ENCODE measurements at places on chromosomes 7 and 10.

GRCh38 chr7:102845346-102845745 is 67.5 kb upstream of the LRRC17 start:
- no peak for DNase-seq

DNA sequence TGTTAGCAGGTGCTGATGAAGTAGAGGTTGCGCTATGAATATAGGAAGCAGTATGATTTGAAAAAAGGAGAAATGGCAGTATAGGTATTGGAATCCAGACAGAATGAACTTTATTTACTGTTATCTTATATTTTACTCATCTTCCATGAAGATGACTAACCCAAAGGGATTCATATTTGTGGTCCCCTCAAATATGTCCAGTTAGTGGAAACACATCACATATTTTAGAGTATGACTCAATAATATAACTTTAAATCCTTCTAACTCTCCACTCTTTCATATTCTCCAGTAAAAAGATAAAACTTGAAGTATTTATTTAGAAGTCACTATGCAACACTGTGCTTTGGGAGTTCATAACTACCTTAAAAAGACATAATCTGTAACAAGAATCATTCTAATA is 286.5 kb upstream of the LRRTM3 start:
- DNase-seq, result no peak

DNA sequence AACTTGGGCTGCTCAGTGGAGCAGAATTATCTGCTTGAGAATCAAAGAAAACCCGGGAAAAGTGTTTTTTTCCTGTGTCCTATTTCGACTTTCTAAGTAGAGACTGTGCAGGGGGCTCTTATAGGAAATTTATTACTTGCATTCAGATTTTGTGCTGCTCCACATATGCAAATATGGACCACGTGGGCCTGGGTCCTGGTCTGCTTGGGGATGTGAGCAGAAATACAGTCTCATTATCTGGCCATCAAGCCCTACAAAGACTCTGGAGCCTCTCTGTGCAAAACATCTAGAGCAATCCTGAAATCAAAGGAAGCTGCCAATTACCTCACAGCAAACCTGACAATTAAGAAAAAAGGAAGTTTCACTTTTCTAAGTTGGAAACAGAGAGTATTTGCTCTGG is 216.9 kb downstream of the LRMDA start:
- DNase-seq, result no peak

DNA sequence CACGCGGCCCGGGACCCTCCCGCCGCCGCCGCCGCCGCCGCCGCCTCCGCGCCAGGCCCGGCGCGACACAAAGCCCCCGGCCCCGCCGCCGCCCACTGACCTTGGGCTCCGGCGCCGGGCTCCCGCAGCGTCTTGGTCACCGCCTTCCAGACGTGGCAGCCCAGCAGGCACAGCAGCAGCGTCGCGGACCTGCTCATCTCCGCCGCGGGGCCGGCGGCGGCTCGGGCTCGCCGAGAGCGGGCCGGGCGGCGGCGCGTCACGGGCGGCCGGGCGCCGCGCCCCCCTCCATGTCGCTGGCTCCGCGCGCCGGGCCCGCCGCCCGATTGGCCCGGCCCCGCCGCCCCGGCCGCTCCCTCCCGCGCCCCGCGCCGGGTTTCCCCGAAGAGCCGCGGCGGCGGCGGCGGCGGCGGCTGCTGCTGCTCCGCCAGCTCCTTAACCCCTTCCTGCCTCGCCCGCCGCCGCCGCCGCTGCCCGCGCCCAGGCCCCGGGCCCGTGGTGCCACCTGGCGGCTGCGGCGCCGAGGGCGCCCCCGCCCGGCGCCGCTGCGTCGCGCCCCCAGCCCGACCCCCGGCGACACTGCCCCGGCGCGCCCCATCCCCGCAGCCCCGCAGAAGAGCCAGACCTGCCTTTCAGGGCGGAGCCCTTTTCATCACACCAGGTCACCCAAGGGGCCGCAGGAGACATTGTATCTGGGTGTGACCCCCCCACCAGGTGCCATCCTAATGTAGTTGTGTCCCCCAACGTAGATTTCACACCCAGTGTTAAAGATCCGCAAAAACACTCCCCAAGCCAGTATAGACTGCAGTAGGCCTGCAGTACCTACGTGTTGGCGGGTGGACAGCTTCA is at the start of gene FAM171A1:
Gene FAM171A1, minus strand, starts transcription at position 434 of the 846 bp plus-strand sequence. Its CDS starts 237 bp downstream, at position 197.
- no peak for DNase-seq

- DNase-seq, result no peak
Observed at GRCh38 chr10:33321516-33321915, 13.0 kb downstream of the NRP1 start.

DNA sequence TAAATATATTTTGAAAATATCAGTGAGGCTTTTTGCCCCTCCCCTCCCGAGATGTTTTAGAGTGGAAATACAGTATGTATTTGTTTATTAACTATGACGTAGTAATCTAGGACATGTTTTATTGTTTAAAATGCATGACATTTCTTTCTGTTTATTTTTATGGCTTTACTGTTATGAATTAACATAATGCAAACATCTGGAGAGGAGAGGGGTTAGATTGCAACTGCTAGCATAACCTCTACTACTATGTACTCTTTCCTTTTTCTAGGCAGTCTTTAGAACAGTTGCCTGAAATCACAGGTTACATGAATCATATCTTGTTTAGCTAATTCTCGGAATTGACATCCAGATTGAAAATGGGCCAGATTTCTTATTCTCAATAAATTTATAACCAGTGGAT is 7.4 kb downstream of the BTAF1 start:
- DNase-seq, result no peak

GRCh38 chr10:120583424-120584108 is 126.5 kb downstream of the PLPP4 start:
- no peak for DNase-seq

DNA sequence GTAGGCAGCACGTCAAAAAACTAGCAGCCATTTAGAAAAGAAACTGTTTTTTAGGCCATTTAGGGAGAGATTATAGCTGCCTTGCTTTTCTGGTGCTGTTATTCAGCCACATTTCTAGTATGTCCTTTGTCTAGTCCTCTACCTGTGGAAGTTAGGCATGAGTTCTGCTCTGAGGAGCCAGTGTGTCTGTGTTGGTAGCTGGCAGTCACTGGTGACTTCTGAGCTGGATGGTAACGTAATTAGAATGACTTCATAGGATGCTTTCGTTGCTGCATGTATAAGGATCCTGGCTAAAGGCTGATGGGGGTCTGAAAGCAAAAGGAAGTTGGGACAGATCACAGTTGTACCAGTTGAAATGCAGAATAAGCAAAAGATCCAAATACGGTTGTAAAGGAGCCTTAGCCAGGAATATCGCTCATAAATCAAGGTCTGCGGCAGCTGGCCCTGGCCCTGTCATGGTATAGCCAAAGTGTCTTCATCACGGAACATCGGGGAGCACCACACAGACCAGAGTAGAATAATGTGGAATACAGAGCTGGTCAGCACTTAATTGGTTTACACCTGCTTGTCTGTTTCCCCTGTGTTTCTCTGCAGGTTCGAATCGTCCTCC is 226.7 kb downstream of the EXOC4 start:
- DNase-seq, result no peak

- DNase-seq, result no peak
Observed at GRCh38 chr7:134405299-134405698, 53.6 kb downstream of the AKR1B1 start.

- DNase-seq, result no peak
Observed at GRCh38 chr7:26305090-26305868, 13.6 kb downstream of the SNX10 start.

DNA sequence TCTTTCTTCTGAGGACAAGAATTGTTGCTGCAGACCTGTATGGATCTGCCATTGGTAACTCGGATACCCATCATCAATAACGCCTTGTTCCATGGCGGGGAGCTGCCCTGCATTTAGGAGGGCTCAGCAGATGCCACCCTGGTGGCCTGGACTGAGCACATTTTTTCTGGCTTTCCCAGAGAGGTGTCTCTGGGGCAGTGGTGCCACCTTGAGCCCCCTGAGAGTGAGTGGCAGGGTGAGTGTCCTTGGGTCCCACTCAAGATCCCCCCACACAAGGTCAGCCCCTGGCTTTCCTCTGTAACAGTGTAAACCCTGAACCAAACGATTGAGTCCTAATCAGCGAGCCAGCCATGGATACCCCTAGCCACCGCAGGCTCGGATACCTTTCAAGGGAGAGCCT is 258.6 kb downstream of the GLRX3 start:
- DNase-seq, result no peak

DNA sequence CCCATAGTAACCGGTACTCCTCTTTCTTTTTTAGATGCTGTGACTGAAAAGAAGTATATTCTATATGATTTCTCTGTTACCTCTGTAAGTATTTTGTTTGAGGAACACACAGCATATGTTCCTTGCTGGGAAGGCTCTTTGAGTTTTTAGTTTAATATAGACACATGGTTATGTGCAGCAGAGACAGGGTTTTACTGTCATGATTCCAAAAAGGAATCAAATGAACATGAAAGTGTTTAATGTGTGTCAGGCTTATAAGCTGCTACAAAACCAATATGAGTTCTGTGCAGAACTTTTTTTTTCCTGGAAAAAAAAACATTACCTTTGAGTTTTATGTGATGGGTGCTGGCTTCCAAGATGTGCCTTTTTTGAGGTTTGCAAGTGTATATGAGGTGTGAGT is 50.4 kb downstream of the MGAM2 start:
- DNase-seq, result no peak

DNA sequence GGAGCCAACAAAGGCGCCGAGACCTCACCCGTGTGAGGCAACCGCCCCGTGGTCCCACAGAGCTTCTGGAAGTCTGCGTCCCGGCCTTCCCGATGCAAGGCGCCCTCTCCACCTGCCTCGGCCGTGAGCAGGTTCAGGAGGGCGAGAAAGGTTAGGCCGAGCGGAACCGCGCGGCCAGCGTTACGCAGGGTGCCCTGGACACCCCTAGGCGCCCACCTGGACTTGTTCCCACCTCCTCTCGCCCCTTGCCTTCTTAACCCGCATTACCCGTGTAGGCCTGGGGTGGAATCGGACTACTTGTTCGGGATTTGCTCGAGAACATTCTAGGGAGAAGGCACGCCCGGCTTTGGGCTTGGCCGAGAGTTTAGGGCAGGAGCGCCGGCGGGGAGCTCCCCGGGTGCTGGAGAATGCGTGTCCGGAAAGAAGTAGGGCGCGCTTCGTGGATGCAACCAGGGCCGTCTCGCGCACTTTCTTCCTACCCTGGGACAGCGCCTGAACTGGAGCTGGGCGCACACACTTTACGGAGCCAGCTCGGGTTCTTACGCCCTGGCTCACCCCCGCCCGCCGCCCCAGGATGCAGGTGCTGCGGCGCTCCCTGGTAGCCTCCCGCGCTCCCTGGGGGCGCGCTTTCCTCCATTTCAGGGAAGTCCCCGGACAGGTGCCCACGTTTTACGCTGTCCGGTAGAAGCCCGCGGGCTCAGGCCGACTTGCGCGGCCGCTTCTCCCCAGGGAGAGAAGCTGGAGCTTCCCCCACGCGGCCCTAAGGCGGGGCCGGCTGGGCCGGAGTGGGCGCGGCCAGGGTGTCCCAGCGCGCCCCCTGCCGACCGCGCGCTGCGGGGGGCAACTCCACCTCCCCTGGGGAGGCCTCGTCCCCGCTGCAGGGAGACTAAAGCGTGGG is 74.5 kb downstream of the INSIG1 start:
- no peak for DNase-seq

- DNase-seq, result no peak
Observed at GRCh38 chr10:6928586-6928985, 348.5 kb upstream of the PRKCQ start.

- DNase-seq, result no peak
Observed at GRCh38 chr10:122962405-122962804, 8.4 kb upstream of the C10orf88 start.

DNA sequence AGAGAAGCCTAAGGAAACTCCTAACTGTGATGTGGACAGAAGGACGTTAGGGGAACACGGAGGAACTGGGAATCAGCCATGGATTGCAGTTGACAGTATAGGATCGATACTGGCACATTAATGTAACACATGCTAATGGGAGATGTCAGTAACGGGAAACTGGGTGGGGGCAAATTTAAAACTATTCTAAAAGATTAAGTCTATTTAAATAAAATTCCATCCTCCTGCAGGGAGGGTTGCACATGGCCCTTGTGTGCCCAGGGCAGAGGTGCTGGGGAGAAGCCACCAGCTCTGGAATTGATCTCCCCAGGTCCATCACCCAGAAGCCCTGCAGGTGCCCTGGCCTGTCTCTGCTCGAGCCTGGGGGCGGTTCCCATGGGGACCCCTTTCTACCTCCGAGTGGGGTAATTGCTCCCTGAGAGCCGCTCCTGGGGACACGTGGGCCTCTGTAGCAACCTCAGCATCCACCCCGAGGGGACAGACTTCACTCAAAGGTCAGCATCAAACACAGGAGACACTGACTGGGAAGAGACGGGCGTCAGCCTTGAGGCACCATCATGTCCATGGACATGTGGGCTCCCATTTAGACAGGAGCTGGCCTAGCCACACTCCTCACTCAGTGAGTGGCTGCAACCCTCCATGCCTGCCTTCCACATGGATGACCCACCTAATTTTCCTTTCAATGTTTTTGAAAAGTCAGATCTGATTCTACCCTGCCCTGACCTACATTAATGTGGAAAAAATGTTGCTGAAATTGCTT is 21.1 kb downstream of the SCART1 start:
- DNase-seq, result no peak

DNA sequence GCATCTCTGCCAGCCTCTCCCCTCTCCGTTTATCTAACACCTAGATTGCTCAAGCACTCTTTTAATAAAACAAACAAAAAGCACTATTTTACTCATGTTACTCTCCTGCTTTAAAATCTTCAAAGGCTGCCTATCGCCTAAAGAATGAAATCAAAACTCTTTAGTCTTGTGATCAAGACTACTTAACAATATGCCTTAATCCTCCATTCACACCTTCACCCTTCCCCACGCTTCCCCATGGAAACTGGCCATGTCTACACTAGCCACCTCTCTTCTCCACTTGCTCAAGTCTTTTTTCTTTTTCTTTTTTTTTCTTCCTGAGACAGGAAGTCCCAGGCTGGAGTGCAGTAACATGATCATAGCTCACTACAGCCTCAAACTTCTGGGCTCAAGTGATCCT is 47.8 kb upstream of the TMEM213 start:
- DNase-seq, result no peak

- no peak for DNase-seq
Observed at GRCh38 chr7:134308548-134308947, 8.2 kb downstream of the SLC35B4 start.

DNA sequence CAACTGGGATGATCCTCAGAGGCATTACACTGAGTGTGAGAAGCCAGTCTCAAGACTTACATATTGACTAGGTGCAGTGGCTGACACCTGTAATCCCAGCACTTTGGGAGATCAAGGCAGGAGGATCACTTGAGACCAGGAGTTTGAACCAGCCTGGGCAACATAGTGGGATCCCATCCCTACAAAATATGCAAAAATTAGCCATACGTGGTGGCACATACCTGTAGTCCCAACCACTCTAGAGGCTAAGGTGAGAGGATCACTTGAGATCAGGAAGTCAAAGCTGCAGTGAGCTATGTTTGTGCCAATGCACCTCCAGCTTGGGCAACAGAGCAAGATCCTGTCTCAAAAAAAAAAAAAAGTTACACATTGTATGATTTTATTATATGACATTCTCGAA is 23.5 kb upstream of the TNPO3 start:
- DNase-seq, result no peak
